ENCODE measurements at places on chromosomes 7 and 10. TPM values are rescaled to one million over a fixed set of nuclear protein-coding genes. Genes with fewer than 3 reads are reported as not detected.

DNA sequence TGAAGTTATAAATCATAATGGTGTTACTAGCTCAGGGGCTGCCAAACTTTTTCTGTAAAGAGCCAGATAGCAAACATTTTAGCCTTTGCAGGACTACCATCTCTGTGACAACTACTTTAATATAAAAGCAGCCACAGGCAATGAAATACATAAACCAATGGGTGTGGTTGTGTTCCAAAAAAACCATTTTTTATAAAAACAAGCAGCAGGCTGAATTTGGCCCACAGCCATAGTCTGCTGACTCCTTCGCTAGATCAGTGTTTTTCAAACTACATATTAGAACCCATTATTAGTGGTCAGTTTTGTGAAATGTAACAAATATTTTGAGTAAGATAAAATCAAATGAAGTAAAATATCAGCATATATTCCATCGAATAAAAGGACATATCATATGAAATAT is 13.6 kb downstream of the GNG11 start:
- DNase-seq, result no peak

DNA sequence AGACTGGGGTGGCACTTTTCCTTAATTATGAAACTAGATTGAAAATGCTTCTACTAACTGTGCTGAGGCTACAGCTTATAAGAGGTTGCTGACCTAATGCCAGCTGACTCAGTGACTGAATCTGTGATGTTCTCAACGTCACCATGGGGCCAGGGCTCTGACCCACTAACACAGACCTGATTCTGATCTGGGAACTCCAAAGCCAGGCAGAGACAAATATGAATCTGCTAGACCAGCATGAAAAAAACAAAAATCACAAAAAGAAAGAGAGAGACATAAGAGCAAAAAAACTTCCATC is 16.1 kb downstream of the USP6NL start:
- DNase-seq, result no peak

DNA sequence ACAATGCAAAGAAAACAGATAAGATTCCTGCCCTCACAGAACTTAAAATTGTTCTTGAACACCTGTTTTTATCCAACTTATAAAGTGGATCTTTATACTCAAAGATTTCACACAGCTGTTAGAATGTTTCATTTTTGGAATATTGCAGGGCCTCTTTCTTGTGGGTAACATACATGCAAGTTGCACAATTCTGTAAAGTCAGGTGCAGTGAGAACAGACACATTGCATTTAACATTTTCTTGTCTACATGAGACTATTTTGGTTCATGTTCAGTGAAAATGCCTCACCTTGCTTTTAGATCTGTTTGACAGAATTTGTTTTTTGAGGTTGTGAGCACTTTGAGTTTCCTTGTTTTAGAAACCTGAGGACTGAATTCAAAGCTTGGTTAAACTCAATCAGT is 707.8 kb downstream of the SUGCT start:
- DNase-seq, result no peak

- no peak for DNase-seq
Observed at GRCh38 chr7:75856536-75856935, 22.3 kb upstream of the RHBDD2 start.

Gene TAS2R5
- polyA plus RNA-seq, result 0.42 TPM

Gene JAKMIP3
- polyA plus RNA-seq, result 0.91 TPM

DNA sequence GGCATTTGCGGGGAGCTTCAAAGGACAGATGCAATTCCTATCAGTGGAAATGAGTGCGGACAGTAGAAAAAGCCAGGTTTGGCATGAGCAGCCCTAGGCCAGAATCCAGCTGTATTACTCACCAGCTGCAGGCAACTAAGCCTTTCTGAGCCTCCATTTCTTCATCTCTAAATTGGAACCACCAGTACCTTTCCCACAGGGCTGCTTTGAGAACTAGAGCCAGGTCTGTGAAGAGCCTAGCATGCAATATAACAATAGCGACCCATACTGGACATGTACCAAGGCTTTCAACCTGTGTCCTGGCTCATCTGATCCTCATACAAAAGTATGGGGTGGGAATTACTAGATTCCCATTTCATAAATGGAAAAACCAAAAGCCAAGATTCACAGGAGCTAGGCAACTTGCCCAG is 101.0 kb downstream of the GSAP start:
- DNase-seq, result peak; percentile 42

DNA sequence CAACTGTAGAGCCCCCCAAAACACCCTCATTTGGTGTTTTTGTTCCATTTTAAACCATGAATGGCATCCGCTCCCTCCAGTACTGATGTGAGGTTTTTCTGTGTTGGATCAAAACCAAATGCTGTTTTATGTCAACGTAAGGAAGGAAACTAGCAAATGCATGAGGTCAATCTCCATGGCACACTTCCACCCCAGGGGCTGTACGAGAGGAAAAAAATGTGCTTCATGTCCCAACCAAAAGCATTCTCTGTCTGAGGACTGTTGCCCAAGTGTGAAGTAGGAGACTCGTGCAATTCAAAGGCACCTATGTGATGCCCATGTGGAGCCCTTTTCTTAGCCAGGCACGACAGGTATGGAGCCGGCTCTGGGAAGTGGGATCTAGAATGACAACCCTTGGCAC is 180.3 kb upstream of the MKI67 start:
- no peak for DNase-seq

GRCh38 chr7:129859183-129859582 is 93.6 kb downstream of the UBE2H start:
- no peak for DNase-seq

Measured in muscle of back (tissue), 13 donors.